ENCODE measurements at places on chromosomes 6 and 20.

GRCh38 chr6:111979633-111980032 is 74.3 kb upstream of the CCN6 start:
- H3K27ac ChIP-seq, result no peak overlapping the region
- H3K27me3 ChIP-seq, result no peaks in the 10 kb centered on the region
- H3K36me3 ChIP-seq, result no peaks in the 10 kb centered on the region
- no peak overlapping the region for H3K4me3 ChIP-seq
- DNase-seq, result no peak

DNA sequence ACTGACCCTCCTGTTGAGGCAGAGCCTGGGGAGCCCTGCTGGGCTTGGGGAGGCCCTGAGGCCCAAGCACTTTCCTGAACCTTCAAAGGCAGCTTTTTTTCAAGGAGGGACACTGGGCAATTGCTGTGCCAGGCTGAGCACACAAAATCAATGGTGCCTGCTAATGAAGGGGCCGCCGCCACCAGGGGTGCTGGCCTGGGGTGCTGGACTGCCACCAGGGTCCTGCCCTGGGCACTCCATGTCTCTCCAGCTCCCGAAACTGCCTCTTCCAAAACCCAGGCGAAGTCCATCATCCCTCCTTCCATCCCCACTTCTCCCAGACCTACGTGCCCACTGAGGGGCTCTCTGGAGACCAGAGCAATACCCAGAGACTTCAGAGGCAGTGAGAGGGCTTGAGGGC is 145.6 kb downstream of the GRM4 start:
- no peak overlapping the region for H3K4me3 ChIP-seq
- H3K27me3 ChIP-seq, result peaks cover 5% of the 10 kb centered on the region
- H3K36me3 ChIP-seq, result no peaks in the 10 kb centered on the region
- H3K27ac ChIP-seq, result no peak overlapping the region
- no peak for DNase-seq
- H3K4me1 ChIP-seq, result no peaks in the 10 kb centered on the region

GRCh38 chr6:31899882-31900722 is 1.8 kb downstream of the ZBTB12 start:
- no peak for DNase-seq
- no peak overlapping the region for H3K27ac ChIP-seq
- no peak overlapping the region for H3K4me3 ChIP-seq
- H3K36me3 ChIP-seq, result no peaks in the 10 kb centered on the region
- H3K27me3 ChIP-seq, result no peaks in the 10 kb centered on the region

DNA sequence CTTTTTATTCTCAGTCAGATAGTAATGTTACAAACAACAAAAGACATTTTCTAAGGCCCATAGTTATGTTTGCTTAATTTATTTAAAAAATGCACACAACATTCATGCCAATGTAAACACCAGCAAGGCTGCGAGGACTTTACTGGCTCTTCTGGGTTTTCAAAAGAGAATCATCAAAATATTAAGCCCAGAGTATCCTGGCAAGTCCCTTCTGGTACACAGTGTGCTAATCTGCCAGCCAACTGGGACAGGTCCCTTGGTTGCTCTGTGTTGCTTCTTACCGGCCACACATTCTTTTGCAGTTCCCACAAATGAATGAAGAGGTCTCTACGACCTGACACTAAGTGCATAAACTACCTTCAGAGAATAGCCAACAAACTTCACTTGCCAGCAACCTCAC is 42.6 kb upstream of the SPDEF start:
- H3K27ac ChIP-seq, result no peak overlapping the region
- H3K27me3 ChIP-seq, result no peaks in the 10 kb centered on the region
- no peak for DNase-seq
- peaks cover 32% of the 10 kb centered on the region for H3K36me3 ChIP-seq
- no peaks in the 10 kb centered on the region for H3K4me1 ChIP-seq

DNA sequence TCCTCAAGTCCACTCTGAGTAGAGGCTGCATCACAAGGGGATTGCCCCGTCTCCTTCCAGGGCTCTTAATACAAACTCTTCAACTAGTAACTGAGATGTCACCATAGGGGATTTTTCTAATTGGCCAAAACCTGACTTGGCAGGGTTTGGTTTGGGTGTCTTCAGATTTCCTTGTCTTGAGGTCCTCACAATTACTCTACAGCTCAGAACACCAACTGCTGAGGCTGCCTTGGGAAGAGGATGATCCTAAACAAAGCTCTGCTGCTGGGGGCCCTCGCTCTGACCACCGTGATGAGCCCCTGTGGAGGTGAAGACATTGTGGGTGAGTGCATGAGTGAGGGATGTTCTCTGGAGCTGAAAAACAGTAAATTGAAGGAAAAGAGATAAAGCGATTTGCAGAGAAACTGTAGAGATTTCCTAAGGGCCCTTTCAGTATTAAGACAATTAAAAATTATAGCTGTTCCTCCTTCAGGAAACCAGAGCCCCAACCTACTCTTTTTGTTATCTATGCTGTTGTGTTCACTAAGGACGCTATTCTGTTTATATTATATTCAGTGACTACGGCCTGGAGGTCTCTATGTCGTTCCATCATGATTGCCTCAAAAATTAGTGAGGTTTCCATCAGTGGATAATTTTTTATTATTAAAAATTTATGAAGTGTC is at the start of gene HLA-DQA1:
TSS of gene HLA-DQA1 (plus strand) at position 188 of the 662 bp plus-strand sequence. CDS start at position 241, 53 bp downstream.
- H3K27me3 ChIP-seq, result no peaks in the 10 kb centered on the region
- no peaks in the 10 kb centered on the region for H3K36me3 ChIP-seq
- peaks cover 22% of the 10 kb centered on the region for H3K4me1 ChIP-seq

- no peaks in the 10 kb centered on the region for H3K27me3 ChIP-seq
- H3K36me3 ChIP-seq, result no peaks in the 10 kb centered on the region
- no peaks in the 10 kb centered on the region for H3K4me1 ChIP-seq
- no peak overlapping the region for H3K4me3 ChIP-seq
- H3K27ac ChIP-seq, result no peak overlapping the region
- no peak for DNase-seq
These were observed 134.1 kb downstream of the CCDC170 start for GRCh38 chr6:151627689-151628444.

GRCh38 chr20:57104651-57105204 is 161.7 kb downstream of the BMP7 start:
- DNase-seq, result no peak
- H3K27me3 ChIP-seq, result no peaks in the 10 kb centered on the region
- H3K36me3 ChIP-seq, result no peaks in the 10 kb centered on the region
- H3K27ac ChIP-seq, result no peak overlapping the region
- no peak overlapping the region for H3K4me3 ChIP-seq

DNA sequence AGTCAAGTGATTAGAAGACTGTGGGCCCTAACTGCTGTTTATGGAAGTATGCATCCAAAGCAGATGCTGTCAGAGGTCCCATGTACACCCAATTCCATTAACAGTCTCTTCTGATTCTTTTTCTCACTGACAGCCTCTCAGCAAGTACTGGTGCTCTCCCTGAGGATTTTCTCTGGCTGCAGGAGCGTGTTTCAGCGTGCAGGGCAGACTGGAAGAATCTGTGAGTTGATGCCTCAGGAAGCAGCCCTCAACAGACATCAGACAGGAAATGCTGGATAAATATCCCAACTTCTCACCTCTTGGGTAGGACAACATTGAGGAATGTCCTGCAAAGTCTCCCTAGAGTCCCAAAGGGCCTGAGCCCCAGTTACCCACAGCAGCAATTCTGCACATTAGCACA is 40.8 kb downstream of the ANKEF1 start:
- H3K4me3 ChIP-seq, result no peak overlapping the region
- no peak overlapping the region for H3K27ac ChIP-seq
- peaks cover 15% of the 10 kb centered on the region for H3K4me1 ChIP-seq
- H3K27me3 ChIP-seq, result no peaks in the 10 kb centered on the region
- H3K36me3 ChIP-seq, result no peaks in the 10 kb centered on the region

DNA sequence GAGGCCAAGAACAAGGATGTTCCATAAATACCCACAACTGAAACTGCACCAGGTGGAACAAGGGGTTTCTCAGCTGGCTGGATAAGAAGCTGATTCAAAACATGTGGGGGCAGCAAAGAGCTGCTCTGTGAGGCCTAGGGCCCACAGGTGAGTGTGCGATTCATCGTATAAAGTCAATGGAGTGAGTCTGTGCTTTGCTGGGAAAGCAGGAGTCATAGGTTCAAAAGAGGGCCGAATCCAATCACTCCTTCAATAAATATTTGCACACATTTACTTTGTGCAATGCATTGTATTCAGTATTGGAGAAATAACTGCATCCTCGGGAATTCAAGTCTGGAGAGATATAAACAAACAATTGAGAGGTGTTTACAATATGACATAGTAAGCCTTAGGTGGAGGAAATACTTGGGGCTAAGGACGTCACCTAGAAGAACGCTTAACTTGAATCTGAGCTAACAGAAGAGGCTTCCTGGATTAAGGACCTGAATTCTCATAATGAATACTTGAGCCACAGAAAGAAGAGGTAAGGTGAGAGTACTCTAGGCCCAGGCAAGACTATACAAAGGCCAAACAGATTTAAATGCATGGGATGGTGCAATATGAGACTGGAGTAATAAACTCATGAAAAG is 83.7 kb upstream of the TMEM30A start:
- DNase-seq, result no peak
- no peaks in the 10 kb centered on the region for H3K4me1 ChIP-seq
- H3K27ac ChIP-seq, result no peak overlapping the region

GRCh38 chr6:30260036-30260504 is 46.9 kb upstream of the TRIM26 start:
- peaks cover 11% of the 10 kb centered on the region for H3K27me3 ChIP-seq
- H3K4me3 ChIP-seq, result peak overlapping the region; percentile 86
- DNase-seq, result peak; percentile 40
- peaks cover 12% of the 10 kb centered on the region for H3K4me1 ChIP-seq

DNA sequence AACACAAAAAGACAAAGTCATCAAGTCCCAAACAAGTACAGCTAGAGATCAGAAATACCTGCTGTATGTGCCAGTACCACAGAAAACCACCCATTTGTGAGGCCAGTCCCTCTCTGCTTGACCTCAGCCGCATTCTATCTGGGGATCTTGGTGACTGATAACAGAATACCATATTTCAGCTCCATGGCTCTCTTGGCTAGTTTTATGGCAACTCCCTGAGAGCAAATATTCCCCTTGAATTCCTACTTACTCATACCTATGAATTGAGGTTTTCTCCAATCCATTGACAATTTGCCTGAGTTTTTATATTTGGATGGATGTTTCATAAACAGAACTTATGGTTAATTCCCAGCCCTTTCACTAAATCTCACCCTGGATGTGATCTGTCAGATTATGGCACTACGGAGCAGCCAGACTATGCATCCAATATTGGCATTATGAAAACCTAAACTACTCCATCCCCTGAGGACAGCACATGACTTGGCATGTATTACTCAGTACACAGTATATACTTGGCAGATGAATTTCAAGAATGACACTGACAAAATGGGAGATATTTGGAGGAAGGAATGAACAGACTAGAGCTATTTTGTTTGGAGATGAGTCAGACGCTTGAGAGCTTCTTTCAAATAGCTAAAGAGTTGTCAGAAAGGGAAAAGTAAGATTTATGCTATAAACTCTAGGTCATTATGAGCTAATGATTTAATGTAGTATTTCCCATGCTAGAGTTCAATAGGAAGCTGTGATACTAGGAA is 95.7 kb downstream of the PRDM1 start:
- no peaks in the 10 kb centered on the region for H3K4me1 ChIP-seq
- no peak overlapping the region for H3K4me3 ChIP-seq
- DNase-seq, result no peak

GRCh38 chr20:11890331-11891076 is 27.2 kb upstream of the BTBD3 start:
- peak; percentile 91 for DNase-seq
- H3K4me1 ChIP-seq, result peaks cover 25% of the 10 kb centered on the region
- H3K27ac ChIP-seq, result peak overlapping the region; percentile 90
- no peaks in the 10 kb centered on the region for H3K36me3 ChIP-seq
- no peaks in the 10 kb centered on the region for H3K27me3 ChIP-seq

DNA sequence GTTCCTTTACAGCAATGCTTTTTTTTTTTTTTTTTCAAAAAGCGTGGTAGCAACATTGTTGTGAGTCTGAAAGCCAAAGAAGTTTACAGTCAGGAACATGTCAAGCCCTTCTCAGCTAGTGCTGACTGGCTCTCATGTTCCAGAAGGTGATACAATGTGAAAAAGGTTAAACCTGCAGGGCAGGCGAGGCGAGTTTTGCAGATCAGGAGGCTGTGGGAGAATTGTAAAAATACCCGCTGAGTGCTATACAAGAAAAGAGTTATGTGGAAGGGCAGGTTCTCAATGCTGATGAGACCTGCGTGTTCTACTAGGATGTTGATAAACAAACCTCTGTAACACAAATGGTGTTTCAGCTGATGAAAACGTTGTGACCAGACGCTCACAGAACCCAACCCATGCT is 30.9 kb upstream of the RPP40 start:
- no peak overlapping the region for H3K4me3 ChIP-seq
- peaks cover 54% of the 10 kb centered on the region for H3K4me1 ChIP-seq
- no peak for DNase-seq
- no peaks in the 10 kb centered on the region for H3K27me3 ChIP-seq

- H3K4me3 ChIP-seq, result peak overlapping the region; percentile 99
- no peak overlapping the region for H3K27ac ChIP-seq
- DNase-seq, result no peak
- peaks cover 20% of the 10 kb centered on the region for H3K4me1 ChIP-seq
These were observed 1.5 kb downstream of the ANKS1A start for GRCh38 chr6:34890533-34890925.

DNA sequence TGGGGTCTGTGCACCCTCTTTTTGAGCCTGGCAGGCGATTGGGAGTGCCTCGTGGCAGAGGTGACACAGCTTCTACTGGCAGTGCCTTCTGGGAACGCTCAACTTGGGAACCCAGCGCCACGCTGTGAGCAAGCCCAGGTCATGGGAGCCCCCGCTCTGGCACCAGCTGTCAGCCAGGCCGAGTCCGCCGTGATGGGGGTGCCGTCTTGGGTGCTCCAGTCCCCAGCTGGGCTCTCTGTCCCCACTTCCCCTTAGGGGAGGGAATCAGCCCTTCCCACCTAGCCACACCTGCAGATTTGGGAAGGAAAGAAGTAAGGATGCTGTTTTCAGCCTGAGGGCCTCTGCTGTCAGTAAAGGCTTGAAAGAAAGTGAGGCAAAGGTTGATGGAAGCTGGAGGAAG is 31.0 kb upstream of the NTSR1 start:
- no peak overlapping the region for H3K27ac ChIP-seq
- no peaks in the 10 kb centered on the region for H3K27me3 ChIP-seq
- no peak for DNase-seq
- H3K4me1 ChIP-seq, result peaks cover 32% of the 10 kb centered on the region
- H3K36me3 ChIP-seq, result no peaks in the 10 kb centered on the region
